SJCRH30 (cell line): ENCODE measurements at places on chromosomes 11 and 22. TPM values are rescaled to one million over a fixed set of nuclear protein-coding genes. Genes with fewer than 3 reads are reported as not detected.

Gene PRODH
- total RNA-seq: 0.13 and 0.18 TPM in 2 replicates

Gene ISX
- not detected in 2 replicates for total RNA-seq

Gene GLYATL1
- not detected in 2 replicates for total RNA-seq

Gene NCR3LG1
- 7.8 and 8.1 TPM in 2 replicates for total RNA-seq
